Stimulated activated CD8-positive, alpha-beta memory T cell treated with anti-CD3 and anti-CD28 coated beads, Interleukin-15, amount 100 ng/mL, for 4 hours (primary cell): ENCODE measurements at places on chromosomes 2 and 18.

- DNase-seq = no peak
These were observed 2.1 kb upstream of the TEKT4 start for GRCh38 chr2:94869131-94869530.

DNA sequence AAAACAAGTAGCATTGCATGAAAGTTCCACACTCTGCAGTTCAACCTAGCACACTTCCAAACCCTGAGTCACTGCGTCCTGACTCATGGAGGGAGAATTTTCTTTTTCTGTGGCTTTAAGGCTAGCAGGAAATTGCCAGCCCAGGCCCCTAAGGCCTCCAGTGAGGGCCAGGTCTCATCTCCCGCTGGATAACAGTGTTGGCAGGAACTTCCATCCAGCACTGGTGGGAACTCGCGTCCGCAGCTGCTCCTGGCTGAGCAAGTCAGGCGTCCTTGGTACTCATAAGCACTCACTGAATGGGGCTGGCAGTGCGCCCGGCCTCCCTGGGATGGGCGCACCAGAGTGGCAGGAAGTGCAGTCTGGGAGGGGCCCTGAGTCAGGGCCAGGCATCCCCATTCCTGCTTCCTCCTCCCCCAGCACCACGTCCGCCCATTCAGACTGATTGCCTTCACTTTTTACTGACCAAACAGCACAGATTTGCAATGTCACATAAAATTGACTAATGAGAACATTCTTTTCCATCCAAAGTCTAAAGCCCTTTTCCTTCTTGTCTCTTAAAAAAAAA is 14.3 kb downstream of the MALL start:
- no peak for DNase-seq

DNA sequence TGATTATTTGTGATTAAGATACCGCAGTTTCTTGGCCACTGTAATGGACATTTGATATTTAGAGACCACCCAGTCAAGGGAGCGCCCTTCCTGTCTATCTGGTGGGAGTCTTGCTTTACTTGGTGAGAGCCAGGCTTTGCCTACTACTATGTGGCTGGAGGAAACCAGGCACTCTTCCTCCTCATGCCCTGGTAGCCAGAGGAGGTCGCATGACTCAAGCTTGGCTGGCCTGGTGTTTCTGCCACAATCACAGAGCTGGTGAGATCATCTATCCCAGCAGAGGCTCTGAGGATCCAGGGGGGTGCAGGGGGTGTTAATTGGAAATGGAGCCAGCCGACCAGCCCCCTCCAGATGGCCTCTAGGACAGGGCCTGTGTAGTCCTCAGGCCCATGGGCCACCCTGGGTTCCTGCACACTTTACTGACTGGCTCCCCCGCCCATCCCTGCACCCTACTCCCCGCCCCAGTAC is 46.8 kb upstream of the BIN1 start:
- no peak for DNase-seq

GRCh38 chr2:187529977-187530721 is 24.1 kb downstream of the TFPI start:
- DNase-seq = no peak

- DNase-seq = peak; percentile 35
These were observed 94.9 kb downstream of the BCL2 start for GRCh38 chr18:63224630-63225029.

- no peak for DNase-seq
These were observed 155.5 kb downstream of the TCF4 start for GRCh38 chr18:55432307-55433040.

- no peak for DNase-seq
These were observed 41.3 kb downstream of the PARD3B start for GRCh38 chr2:204586444-204587180.

DNA sequence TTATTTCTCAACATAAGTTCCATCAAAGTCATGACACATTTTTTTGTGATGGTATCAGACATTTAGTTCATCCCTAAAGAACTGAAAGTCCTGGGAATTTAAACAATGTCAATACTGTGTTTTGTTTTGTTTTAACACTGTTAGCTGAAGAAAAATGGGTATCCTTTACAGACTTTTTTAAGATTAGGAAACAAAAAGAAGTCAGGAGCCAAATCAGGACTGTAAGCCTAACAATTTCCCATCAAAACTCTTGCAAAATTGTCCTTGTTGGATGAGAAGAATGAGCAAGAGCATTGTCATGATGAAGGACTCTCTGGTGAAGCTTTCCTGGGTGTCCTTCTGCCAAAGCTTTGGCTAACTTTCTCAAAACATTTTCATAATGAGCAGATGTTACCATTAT is 69.4 kb downstream of the SRD5A2 start:
- DNase-seq = no peak

GRCh38 chr2:228845162-228845925 is 425.7 kb downstream of the PID1 start:
- no peak for DNase-seq

DNA sequence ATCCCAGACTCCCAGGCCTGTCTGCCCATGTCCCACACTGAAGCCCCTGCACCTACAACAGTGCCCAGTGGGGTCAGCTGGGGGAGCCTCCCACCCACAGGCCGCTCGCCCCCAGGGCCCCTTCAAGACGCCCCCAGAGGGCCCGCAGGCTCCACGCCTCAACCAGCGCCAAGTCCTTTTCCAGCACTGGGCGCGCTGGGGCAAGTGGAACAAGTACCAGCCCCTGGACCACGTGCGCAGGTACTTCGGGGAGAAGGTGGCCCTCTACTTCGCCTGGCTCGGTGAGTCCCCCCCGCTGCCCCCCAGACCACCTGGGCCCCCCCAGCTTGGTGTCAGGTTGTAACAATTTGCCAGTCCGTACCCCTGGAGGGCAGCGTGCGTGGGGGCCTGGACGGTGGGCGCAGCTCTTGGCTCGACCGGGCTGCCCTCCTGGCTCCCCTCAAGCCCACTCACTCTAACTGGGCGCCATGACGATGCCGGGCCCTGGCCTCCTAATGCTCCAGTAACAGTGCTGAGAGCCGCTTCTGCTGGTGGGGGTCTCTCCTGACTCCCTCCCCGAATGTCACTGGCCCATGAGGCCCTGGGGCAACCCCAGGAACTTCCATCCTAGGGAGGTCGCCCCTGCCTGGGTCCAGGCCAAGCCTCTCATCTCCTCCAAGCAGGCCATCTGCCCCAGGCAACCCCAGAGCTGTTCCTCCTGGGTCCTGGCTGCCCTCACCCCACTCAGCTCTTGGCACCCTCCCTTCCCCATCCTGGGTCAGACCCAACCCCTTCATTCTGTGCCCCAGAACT is 14.9 kb downstream of the ANO7 start:
- DNase-seq = no peak

GRCh38 chr2:36362291-36362690 is 6.7 kb downstream of the CRIM1 start:
- no peak for DNase-seq

DNA sequence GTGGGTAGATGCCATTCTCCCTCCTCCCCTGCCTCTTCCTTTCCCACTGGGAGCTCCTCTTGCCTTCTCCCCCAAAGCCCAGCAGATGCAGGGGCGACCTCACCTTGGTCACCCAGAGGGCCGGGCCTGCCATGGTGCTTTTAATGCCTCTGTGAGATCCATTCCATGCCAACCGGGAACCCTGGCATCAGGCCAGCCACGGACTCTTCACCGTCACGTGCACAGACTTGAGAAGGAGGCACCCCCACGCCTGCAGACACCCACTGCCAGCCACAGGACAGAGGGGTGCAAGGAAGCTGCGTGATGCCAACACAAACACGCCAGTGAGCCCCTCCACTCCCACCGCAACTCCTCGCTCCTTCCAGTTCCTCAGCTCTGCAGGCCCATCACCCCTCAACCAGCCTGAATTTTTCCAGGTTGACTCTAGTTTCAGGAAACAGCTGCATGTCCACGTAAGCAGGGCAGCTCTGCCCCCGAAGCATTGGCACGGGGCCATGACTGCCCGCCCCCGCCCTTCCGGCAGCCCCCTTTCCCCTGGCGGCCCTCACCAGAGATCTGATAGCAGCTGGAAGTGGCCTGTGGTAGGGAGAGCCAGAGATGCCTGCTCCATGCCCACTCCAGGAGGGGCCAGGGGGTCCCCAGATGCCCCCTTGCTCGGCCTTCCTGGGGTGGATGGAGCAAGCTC is 50.8 kb downstream of the DNMT3A start:
- no peak for DNase-seq

DNA sequence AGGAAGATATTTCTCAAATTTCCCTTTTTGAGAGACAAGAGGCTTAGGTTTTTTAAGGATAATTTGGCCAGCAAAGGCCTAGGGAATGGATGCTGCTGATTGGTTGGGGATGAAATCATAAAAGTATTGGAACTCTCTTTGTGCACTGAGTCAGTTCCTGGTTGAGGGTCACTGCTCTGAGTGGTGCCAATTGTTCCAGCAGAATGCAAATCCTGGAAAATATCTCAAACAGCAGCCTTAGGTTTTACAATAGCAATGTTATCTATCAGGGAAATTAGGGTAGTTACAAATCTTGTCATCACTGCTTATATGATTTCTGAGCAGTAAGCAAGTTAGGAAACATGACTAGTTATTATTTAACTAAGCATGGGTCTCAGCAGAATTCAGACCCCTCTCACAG is 96.2 kb downstream of the RAD51AP2 start:
- no peak for DNase-seq

- no peak for DNase-seq
These were observed 25.5 kb downstream of the MRPL35 start for GRCh38 chr2:86224645-86225355.

DNA sequence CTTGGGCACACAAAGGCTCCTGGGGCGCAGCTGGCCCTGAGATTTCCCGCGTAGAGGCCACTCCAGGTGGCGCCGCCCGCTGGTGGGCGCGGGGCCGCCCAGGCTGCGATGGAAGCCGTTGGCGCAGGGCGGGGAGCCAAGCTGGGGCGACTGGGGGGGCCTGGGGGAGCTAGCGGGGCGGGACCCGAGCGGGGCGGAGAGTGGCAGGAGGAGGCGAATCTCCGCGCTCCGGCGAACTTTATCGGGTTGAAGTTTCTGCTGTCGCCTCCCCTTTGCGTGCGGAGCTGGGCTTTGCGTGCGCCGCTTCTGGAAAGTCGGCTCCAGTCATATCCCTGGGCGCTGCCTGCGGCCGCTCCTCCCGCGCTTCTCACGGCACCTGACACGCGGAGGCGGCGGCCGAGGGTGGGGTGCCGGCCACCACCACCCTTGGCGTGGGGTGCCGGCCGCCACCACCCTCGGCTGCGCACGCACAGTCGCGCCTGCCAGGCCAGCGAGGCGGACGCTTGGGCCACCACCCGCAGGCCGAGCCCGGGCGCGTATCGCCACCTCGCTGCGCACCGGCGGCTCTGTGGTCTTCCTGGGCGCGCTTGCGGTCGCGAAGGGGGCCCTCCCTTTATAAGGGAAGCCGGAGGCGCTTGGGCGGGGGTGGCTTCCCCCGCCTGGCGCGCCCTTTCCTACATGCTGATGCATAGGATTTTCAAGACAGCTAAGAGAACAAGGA is 919 bp upstream of the CYP1B1 start:
- no peak for DNase-seq

DNA sequence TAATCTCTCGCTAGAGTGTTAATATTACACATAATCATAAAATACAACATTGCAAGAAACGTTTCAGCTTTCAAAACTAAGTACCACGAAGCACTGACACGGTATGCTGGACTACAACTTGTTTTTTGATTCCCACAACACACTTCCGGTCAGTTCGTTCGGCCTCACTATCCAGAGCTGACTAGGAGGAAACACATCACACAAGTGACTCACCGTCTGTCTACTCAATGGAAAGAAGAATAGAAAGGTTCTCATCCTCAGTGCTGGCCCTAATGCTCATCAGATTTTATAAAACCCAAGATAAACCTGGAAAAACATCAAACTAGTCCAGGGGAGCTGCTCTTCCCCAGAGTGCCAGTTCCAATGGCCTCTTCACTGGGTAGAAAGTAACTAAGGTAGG is 42.9 kb downstream of the ZNF385B start:
- DNase-seq = no peak

GRCh38 chr2:53843595-53843994 is 16.2 kb downstream of the GPR75 start:
- DNase-seq = no peak

DNA sequence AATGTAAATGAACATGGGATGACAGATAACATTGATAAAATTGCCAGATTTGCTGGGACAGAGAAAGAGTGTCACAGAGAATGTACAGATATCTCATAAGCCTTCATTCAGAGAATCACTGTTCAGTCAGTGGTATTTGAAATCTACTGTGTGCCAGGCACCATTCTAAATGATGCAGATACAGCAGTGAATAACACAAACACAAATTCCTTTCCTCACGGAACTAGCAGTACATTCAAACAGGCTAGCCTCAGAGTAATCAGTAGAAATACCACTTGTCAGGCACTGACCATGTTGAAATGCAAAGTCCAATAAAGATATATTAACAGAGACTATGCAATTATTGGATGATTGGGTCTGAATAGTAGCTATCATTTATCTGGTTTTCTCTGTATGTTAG is 211.0 kb downstream of the RDH14 start:
- DNase-seq = no peak

DNA sequence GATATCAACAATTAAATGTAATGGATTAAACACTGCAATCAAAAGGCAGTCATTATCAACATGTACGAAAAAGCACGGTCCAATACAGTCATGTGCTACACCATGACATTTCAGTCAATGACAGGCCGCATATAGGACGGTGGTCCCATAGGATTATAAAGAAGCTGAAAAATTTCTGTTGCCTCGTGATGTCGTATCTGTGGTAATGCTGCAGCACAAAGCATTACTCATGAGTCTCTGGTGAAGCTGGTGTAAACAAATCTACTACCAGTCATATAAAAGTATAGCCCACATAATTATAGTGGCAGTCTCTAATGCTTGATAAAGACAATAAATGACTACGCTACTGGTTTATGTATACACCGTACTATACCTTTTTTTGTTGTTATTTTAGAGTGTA is 58.4 kb downstream of the RABL2A start:
- DNase-seq = no peak

DNA sequence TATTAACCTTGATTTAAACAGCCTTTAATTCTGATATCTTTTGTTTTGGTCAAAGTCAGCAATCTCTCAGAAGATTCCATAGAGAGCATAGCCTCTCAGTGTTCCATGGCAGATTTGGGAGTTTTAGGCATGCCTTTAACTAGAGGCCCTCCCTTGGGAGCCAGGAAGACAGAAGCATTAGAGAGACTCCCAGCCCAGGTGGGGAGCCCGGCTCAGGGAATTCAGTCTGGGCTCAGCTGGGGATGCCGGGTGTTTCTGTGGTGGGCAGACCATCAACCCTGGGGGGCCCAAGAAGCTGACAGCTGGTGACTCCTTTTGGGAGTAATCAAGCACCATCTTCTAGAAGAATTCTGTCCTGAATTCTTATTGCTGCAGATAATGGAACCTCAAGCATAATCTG is 99.7 kb upstream of the CELF4 start:
- DNase-seq = no peak

DNA sequence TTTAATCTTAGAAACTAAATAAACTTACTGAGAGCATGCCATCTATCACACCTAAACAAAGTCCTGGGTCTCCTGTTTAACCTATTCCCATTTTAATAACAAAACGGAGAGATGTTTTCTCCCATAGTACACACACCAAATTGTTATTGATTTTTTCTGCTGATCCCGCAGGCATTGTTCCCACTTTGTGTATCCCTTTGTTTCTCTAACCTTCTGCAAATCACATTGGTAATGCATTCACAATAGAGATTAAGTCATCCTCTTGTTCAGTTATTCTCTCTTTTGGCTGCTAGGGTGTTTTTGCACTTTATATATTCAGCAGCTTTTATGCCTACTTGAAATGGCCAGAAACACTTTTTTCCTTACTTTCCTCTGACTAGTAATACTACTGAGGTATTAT is 1071.9 kb upstream of the CDH2 start:
- no peak for DNase-seq
